ENCODE measurements at places on chromosomes 4 and X.

GRCh38 chrX:42776195-42776594, 1.8 kb downstream of the PPP1R2C start:
- no peak for DNase-seq

DNA sequence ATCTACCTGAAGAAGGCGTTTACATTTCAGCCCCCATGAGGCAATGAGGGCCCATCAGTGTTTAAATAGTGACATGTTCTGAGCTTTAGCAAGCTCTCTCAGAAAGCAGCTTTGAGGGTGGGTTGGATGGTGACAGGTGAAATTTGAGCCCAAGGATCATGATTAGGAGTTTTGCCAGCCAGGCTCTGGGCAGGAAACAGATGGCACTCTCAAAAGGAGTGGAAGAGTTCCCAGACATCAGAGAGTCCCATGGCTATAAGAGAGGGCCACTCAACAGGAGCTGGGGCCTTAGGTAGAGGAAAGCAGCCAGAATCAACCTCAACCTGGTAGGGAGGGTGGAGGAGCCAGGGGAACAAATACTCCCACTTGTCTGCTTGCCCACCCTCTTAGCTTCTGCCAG, 499.8 kb downstream of the MID1IP1 start:
- no peak for DNase-seq

DNA sequence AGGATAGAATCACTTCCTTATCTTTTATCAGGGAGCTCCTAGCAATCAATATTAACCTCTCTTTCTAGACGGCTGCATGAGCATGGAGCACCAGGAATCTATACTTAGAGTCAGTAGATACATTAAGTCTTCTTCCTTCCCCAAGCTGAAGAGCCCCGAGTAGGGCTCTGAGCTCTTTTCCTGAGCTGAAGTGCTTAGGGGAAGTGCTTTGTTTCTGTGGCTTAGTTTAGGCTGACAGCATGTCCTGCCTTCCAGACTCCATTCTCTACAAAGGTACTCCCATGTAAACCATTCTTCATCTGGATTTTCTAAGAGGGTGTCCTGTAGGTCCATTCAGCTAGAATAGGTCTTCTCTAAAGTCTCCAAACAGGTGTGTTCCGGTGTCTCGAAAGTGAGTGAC, 127.5 kb upstream of the AFF2 start:
- no peak for DNase-seq

- DNase-seq = no peak
These were observed 176.9 kb upstream of the ARHGEF9 start for GRCh38 chrX:63961964-63962363.

DNA sequence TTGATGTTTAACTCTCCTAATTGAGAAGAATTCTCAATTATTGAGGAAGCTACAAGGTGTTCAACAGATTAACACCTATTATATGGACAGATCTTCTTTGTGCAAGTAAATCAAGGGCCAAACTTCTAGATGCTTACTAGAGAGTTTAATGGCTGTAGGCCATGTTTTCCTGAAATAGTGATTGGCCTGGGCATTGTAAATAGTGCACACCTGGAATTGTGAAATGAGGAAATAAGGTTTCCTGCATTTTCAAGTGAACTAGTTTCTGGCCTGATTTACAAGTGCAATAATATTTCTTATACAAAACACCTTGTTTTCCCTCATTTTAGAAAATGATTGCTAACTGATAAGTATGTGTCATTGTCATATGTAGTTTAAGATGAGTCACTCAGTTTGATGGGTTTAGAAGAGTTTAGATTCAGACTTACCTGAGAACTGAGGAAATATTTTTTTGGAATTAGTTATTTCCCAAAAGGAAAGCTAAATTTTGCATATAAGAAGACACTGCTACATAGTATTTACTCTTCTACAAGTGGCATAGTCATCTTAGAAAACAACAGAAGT, 21.2 kb downstream of the AFF1 start:
- no peak for DNase-seq

GRCh38 chr4:102447413-102447812, 53.7 kb upstream of the NFKB1 start:
- DNase-seq = no peak

GRCh38 chr4:62191451-62192240, 991.5 kb downstream of the ADGRL3 start:
- no peak for DNase-seq

- peak; percentile 4 for DNase-seq
These were observed 345.2 kb upstream of the GRID2 start for GRCh38 chr4:91958596-91958995.

- no peak for DNase-seq
These were observed 31.0 kb downstream of the DCTD start for GRCh38 chr4:182886205-182886604.

- no peak for DNase-seq
These were observed 20.8 kb upstream of the AREG start for GRCh38 chr4:74424111-74424510.

DNA sequence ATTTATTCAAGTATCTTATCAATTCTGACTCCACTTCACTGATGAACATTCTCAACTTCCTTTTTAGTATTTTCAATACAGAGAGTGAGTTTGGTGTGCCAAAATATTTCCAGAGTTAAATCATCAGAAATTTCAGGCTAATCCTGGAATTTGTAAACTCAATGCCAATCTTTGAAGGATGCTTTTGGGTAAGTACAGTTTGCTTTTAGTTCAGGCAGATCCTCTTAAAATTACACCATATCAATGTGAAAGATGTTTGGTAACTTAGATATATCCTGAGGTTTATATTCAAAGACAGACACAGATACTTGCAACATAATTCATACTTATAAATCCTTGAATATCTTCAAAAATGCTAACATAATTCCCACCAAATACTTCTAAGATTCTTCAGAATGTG, 76.0 kb upstream of the FAM47B start:
- no peak for DNase-seq

DNA sequence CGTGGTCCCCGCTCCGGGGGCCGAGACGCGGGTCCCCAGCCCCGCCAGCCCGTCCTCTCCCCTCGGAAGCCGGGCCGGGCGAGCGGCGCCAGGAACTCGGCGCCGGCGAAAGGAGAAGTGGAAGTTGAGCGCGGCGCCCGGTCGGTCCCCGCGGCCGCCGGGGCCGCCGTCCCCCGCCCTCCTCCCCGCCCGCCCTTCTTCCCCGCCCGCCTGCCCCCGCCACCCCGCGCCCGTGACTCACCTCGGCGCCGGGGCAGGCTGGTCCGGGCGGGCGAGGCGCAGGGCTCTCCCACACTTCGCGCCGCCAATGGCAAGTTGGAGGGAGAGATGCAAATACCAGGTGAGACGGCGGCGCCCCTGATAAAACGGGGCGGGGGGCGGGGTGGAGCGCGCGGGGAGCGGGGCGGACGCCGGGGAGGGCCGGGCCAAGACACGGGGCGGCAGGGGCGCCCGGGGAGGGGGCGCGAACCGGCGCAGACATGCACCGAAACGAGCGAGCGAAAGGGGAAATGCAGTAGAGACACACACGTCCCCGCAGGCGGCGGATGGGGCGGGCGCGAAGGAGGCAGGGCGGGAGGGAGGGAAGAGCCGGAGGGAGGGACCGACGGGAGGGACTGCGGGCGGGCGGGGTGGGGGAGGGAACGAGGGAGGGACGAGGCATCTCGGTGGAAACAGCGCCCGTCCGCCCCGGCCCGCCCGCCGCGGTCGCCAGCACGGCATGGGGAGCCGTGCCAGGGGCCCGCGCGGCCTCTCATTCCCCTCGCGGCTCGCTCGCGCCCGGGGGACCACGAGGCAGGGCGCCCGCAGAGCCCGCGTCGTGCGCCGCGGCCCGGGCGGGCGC, at the start of gene ELF4:
Gene ELF4, minus strand, starts transcription at position 119 of the 841 bp plus-strand sequence. CDS start 29,167 bp downstream, outside the sequence.
- peak; percentile 85 for DNase-seq

DNA sequence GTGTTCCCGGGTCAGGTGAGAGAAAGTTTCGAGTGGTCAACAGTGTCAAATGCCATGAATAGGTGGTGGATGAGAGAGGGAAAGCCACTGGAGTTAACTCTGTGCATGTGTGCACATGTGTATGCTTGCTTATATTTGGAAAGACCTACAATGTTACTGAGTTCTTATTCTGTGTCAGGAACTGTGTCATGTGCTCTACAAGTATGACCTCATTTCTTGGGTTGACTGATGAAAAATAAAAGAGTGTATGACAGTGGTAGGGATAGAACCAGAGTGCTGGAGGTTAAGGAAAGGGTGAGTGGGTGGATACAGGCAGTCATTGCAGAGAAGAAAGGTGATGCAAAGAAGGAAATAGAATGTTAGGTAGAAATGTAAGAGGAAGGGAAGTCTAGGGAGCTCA, 22.1 kb upstream of the DGKK start:
- no peak for DNase-seq

- DNase-seq = no peak
These were observed 191.3 kb downstream of the OR13H1 start for GRCh38 chrX:131735127-131735526.

- DNase-seq = no peak
These were observed 13.1 kb upstream of the GPM6B start for GRCh38 chrX:13829983-13830382.

- no peak for DNase-seq
These were observed 328.3 kb upstream of the RPS6KA3 start for GRCh38 chrX:20594985-20595384.

DNA sequence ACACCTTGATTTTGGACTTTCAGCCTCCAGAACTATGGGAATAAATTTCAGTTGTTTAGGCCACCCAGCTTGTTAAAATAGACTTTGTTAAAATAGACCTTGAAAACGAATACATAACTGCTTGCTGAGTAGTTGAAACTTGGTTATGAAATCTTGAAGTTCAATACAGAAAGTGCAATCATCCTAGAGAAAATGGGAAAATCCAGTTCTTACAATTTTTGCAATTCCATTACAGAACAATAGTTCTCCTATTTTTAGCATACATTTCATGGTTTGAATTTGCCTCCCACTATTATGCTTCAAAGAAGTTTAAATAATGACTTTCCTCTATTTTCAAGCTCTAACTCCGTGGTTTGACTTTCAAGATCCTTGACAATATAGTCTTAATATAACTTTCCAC, 10.5 kb downstream of the TLR1 start:
- no peak for DNase-seq

GRCh38 chr4:70533211-70533610, 14.8 kb downstream of the AMTN start:
- DNase-seq = no peak

DNA sequence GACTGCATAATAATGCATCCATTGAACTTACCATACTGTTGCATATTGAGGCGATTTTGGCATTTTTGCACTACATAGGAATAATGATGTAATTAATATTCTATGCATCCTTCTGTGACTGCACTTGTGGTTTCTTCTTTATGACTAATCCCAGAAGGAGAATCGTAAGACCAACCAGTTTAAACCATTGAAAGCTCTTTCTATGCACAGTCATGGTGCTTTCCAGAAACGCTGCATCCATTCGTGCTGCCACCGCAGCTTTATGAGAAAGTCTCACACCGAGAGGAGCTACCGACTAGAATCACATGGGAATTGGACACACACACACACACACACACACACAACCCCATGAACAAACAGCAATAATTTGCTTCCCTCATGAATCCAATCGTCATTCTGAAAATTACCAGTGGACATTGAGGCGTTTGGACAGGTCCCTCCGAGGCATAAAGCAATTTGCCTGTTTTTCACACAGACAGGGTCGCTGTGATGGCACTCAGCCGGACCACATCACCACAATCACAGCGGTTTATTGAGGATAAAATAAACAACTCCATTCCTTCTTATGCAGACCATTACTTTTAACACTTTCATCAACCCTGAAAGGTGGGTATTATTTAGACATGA, 64.2 kb downstream of the PACRGL start:
- no peak for DNase-seq

GRCh38 chr4:15717657-15718416, 15.0 kb downstream of the BST1 start:
- no peak for DNase-seq

- DNase-seq = no peak
These were observed 22.1 kb upstream of the TRIM60 start for GRCh38 chr4:165009493-165010227.

- no peak for DNase-seq
These were observed 140.2 kb upstream of the KLF3 start for GRCh38 chr4:38523524-38524448.

DNA sequence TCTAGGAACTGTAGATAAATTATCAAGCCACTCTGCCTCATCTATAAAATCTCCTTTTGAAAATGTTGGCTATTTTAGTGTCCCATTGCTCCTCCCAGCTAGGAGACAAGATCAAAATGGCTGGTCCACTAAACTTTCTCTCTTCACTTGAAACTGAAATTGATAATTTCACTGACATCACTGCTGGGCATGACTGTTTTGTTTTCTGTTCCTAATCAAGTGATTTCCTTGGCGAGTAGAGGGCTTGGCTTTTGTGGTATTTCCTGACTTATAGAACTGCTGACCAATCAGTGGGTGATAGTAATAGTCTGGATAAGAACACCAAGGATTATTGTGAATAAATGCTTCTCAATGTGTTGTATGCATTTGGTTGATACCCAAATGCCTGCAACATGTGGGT, 2152.9 kb downstream of the ARAP2 start:
- DNase-seq = no peak

- no peak for DNase-seq
These were observed 120.2 kb downstream of the FAM53A start for GRCh38 chr4:1563768-1564485.

DNA sequence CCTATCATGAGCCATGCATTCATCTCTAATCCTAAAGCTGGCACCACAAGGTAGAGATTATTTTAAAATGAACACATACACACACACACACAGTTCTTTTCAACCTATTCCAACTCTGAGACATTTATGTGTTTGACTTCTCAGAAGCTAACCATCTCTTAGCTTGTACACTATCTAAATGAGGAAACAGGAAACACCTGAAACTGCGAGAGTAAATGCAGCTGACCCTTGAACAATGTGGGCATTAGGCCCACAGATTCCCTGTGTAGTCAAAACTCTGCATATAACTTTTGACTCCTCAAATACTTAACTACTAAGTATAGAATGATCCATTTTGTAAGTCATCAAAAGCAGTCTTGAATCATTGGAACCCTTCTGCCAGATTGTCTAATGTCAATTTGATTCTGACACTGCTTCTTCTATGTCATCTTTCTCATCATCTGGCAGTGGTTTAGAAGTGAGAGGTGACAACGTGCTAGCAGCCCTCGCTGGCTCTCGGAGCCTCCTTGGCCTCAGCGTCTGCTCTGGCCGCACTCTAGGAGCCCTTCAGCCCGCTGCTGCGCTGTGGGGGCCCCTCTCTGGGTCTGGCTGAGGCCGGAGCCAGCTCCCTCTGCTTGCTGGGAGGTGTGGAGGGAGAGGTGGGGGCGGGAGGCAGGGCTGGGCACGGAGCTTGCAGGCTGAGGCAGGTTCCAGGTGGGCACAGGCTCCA, 21.4 kb upstream of the IL15 start:
- no peak for DNase-seq

- no peak for DNase-seq
These were observed 12.0 kb downstream of the P2RY10 start for GRCh38 chrX:78957049-78957767.

GRCh38 chr4:39770969-39771724, 73.2 kb downstream of the UBE2K start:
- no peak for DNase-seq

DNA sequence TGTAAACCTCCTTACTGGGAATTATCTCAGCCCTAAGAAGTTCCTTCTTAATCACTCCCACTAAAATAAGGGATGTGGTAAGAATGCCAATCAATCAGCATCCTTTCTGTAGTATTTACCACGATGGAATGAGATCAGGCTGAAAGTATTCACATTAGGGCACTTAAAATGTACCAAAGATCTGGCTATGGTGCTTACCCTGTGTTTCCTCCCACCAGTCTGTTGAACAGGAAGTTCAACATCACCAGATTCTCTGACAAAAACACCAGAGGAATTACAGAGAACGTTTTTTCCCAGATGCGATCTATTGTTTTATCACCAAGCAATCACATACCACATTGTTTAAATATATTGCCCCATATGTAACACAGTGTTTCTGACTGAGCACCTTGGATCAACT, 2.1 kb upstream of the CLCN3 start:
- no peak for DNase-seq

- no peak for DNase-seq
These were observed 3.4 kb downstream of the CYBB start for GRCh38 chrX:37783305-37783704.

All from AG08396 (cell line).